ENCODE measurements at places on chromosomes 6 and 20. TPM values are rescaled to one million over a fixed set of nuclear protein-coding genes. Genes with fewer than 3 reads are reported as not detected.

The NKAIN2 gene
- 1.1 TPM for total RNA-seq

The ADGB gene
- total RNA-seq = 1.9 TPM

The FNDC11 gene
- 0.69 TPM for total RNA-seq

The ATF6B gene
- 34.7 TPM for total RNA-seq

The DZANK1 gene
- total RNA-seq = 3.7 TPM

The BCAS1 gene
- not detected for total RNA-seq

The OVOL2 gene
- not detected for total RNA-seq

The ZBTB9 gene
- total RNA-seq = 12.0 TPM

The SMOC2 gene
- total RNA-seq = 132 TPM

DNA sequence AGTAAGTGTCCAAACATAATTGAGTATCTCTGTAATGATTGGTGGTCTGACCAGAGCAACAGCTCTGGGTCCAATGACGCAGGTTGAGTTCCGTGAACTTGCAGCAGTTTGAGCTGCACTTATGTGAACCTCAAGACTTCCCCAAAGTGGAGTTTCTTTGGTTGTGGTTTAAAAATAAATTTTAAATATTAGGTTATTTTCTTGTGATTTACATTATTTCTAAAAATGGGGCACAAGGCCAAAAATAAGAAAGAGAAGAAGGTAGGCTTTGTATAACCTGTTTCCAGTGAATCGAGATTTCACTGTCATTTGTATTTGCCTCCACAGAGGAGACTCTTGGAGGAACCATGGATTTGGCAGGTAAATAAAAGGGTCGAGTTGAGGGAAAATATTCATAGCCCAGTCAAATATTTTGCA lies 166.4 kb upstream of the ZNF217 start:
- no peak for DNase-seq
- H3K4me3 ChIP-seq = no peak overlapping the region
- H3K27ac ChIP-seq = no peak overlapping the region
- H3K36me3 ChIP-seq = no peaks in the 10 kb centered on the region

- no peak overlapping the region for H3K4me3 ChIP-seq
- no peak overlapping the region for H3K27ac ChIP-seq
- H3K27me3 ChIP-seq = no peaks in the 10 kb centered on the region
- no peaks in the 10 kb centered on the region for H3K4me1 ChIP-seq
Observed at GRCh38 chr20:40806929-40807820, 118.1 kb upstream of the MAFB start.

GRCh38 chr20:45306431-45306982 lies at the start of gene RBPJL:
Gene RBPJL (plus strand): TSS chr20:45306840. CDS start chr20:45306923, 83 bp downstream.
- no peaks in the 10 kb centered on the region for H3K27me3 ChIP-seq
- H3K36me3 ChIP-seq = no peaks in the 10 kb centered on the region
- no peak for DNase-seq
- no peak within 1 kb of the TSS for H3K4me3 ChIP-seq
- no peaks in the 10 kb centered on the region for H3K4me1 ChIP-seq

DNA sequence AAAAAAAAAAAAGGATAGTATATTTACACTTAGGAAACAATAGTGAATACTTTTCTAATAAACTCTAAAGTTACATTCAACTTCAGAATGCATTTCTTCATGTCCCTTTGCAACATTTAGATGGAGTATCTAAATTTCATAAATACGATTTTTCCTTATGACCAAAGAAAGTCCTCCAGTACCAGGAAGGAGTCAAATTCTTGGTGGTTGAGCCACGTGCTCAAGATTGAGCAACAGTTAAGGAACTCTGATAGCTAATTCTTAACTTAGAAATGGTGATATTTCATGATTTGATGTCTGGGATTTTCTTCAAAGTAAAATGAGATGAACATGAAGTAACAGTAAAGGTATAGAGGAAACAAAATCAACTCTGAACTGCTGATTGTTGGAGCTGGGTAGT lies 92.7 kb downstream of the SASH1 start:
- no peaks in the 10 kb centered on the region for H3K27me3 ChIP-seq
- no peak overlapping the region for H3K27ac ChIP-seq
- H3K4me1 ChIP-seq = peaks cover 4% of the 10 kb centered on the region
- no peak overlapping the region for H3K4me3 ChIP-seq
- no peaks in the 10 kb centered on the region for H3K36me3 ChIP-seq
- DNase-seq = no peak

GRCh38 chr6:136628996-136629395 lies 78.8 kb upstream of the MAP7 start:
- H3K4me3 ChIP-seq = no peak overlapping the region
- H3K4me1 ChIP-seq = no peaks in the 10 kb centered on the region
- DNase-seq = no peak
- H3K27me3 ChIP-seq = no peaks in the 10 kb centered on the region

DNA sequence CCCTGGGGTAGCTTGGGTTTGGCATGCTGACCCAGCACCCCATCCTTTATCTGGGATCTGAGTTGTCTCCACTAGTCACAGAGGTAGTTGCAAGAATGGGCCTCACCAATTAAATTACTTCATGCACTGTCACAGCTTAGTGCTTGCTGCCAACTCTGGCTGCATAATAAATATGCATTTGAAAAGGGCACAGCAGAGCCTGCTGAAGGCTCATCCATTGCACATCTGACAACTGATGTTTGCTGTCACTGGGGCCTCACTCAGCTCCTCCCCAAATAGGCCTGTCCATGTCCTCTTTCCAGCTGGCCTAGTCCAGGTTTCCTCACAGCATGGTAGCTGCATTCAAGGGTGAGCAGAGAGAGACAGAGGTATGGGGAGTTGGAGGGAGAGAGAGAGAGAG lies 13.3 kb upstream of the NXT1 start:
- no peak for DNase-seq
- no peak overlapping the region for H3K4me3 ChIP-seq
- no peaks in the 10 kb centered on the region for H3K27me3 ChIP-seq
- H3K4me1 ChIP-seq = no peaks in the 10 kb centered on the region
- H3K36me3 ChIP-seq = no peaks in the 10 kb centered on the region

DNA sequence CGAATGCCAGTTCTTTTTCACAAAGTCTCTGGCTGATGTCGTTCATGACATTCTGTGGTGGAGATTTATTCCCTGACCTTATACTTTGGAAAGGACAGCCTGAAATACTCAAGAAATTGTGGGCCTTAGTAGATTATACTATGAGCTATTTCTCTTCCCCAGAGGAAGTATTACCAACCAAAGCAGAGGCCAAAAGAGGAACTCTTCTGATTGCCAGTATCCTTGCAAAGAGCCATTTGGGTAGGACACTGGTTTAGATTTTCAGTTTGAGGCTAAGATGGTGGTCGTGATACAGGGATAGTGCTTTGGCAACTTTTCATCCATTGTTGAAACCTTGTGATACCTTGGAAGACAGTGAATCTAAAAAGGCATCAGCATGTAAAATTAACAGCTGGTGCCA lies 327.3 kb downstream of the HACE1 start:
- H3K36me3 ChIP-seq = no peaks in the 10 kb centered on the region
- H3K27ac ChIP-seq = no peak overlapping the region
- H3K27me3 ChIP-seq = no peaks in the 10 kb centered on the region
- H3K4me3 ChIP-seq = no peak overlapping the region
- DNase-seq = no peak
- no peaks in the 10 kb centered on the region for H3K4me1 ChIP-seq

DNA sequence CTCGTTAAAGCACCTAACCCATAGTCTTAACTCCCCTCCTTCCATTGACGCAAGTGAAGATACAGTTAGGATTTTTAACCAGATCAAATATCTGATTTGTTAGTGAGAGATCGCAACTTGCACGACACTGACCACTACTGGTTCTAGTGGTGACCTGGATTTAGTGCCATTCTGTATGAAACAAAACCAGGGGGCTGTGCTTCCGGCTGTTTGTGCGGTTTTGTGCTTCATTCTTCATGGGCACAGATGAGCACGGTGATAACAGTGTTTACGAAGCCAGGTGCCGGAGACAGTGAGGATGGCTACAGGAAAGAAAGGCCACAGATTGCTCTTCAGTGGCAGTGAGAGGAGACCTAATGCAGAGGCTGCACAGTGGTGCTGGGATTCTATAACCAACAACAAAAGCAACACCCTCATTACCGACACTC lies 75.5 kb downstream of the NOL4L start:
- no peak for DNase-seq
- H3K27ac ChIP-seq = no peak overlapping the region
- H3K27me3 ChIP-seq = no peaks in the 10 kb centered on the region
- H3K4me1 ChIP-seq = no peaks in the 10 kb centered on the region
- no peak overlapping the region for H3K4me3 ChIP-seq

GRCh38 chr20:63497946-63498935 lies 642 bp downstream of the EEF1A2 start:
- no peaks in the 10 kb centered on the region for H3K36me3 ChIP-seq
- no peaks in the 10 kb centered on the region for H3K4me1 ChIP-seq
- no peak overlapping the region for H3K4me3 ChIP-seq

DNA sequence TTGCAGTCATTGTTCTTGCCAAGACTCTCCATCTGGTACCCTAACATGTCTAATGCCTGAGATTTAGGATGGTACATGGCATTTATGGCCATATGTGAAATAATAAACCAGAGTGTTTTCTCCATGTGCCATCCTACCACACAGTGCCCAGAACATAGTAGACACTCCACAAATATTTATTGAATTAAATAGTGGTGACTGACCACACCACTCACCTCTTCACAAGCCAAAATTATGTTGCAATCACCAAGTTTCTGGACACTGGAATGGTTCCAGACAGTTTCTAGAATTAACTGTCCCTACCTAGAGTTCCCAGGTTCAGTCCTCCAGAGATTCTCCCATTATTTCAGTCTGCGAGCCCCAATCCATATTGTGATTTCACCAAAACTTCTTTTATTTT lies 427.3 kb downstream of the KIF16B start:
- H3K4me3 ChIP-seq = no peak overlapping the region
- no peak for DNase-seq
- H3K27me3 ChIP-seq = no peaks in the 10 kb centered on the region
- H3K27ac ChIP-seq = no peak overlapping the region
- H3K4me1 ChIP-seq = no peaks in the 10 kb centered on the region

GRCh38 chr6:110534731-110535492 lies 58.5 kb upstream of the SLC22A16 start:
- no peaks in the 10 kb centered on the region for H3K36me3 ChIP-seq
- H3K4me1 ChIP-seq = no peaks in the 10 kb centered on the region
- no peaks in the 10 kb centered on the region for H3K27me3 ChIP-seq
- no peak overlapping the region for H3K4me3 ChIP-seq
- DNase-seq = no peak
